ENCODE measurements at places on chromosomes 1 and 21.

- DNase-seq = no peak
Observed at GRCh38 chr21:22670148-22670547, 1671.9 kb downstream of the NCAM2 start.

DNA sequence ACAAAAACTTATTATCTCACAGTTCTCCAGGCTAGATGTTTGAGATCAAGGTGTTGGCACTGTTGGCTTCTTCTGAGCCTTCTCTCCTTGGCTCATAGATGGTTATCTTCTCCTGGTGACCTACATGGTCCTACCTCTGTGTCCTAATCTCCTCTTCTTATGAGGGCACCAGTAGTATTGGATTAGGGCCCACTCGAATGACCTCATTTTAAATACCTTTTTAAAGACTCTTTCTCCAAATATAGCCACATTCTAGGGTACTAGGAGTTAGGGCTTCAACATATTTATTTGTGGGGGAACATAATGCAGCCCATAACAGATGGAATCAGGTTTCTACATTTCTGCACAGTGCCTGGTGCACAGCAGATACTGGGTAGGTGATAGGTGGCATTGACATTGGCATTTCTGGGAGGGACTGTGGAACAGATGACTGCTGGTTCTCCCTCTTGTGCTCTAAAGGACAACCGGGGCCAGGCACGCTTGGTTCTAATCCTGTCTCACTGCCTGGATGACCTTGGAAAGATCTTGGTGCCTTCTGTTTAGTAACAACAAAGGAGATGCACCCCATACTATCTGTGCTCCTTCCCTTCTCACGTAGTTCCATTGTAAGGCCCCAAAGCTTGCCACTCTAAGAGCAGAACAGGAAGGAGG lies 140.3 kb downstream of the PLPP3 start:
- no peak for DNase-seq

DNA sequence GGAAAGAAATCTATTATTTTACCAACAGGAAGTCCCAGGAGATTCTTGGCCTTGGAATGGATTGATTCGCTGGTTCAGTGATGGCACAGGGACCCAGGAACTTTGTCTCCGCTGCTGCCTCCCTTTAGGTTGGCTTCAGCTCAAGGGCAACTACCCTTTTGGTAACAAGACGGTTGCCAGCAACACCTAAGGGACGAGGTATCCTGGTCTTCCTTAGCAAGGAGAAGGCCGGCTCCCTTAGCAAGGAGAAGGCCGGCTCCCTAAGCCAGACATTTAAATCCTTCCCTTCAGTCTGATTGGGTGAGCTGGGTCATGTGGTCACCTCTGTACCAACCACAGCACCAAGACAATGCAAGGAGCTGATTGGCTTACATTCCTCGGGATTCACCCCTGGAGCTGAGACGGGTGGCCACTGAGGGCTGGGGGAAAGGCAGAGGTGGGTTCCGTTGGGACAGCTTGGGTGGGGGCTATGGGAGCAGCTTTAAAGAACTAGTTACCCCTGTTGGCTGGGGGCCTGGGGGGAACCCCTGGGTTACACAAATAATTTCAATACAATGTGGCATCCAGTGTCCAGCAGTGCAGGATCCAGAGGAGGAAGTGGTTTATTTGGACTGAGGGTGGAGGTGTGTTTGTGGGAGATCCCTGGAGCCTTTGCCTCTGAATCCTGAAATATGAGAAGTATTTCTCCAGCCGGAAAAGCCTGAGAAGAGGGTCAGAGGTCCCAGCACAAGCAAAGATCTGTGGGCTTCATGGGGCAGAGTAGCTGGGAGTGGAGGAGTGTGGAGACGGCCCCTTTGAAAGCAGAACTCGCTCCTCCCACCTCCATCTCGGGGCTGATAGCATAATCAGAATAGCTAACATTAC lies 20.7 kb upstream of the CLIC4 start:
- no peak for DNase-seq

DNA sequence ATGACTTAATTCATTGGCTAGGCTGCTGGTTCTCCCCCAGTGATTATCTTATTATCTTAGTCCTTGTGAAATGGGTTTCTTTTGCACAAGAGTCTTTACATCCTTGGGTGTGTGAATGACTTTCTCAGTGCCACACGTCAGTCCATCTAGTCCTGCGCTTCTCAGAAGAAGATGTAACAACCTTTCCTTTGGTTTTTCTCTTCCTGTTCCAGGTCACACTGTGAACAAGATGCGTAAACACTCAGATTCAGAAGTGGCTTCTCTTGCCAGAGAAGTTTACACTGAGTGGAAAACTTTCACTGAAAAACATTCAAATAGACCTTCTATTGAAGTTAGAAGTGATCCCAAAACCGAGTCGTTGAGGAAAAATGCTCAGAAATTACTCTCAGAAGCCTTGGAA lies 35.0 kb downstream of the TCEANC2 start:
- no peak for DNase-seq

DNA sequence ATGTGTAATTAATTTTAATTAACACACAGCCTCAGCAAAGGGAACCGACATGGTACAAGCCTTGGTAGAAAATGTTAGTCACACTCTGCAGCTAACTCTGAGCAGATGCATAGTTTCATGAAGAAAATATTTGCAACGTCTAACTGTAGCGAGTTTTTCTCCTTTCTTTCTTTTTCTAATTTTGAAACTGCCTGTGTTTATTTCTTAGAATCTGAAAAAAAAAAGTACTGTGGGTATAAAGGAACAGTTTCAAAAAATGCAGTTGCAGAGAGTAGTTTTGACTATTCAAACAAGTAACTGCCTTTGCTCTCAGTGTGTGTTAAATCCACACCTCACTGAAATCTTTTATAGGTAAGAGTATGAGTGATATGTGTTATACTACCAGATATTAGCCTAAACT lies 149.9 kb upstream of the C1orf105 start:
- DNase-seq = no peak

GRCh38 chr1:47491341-47491753 lies 53.5 kb downstream of the FOXD2 start:
- DNase-seq = no peak

GRCh38 chr1:20483833-20484518 lies 2.0 kb downstream of the CAMK2N1 start:
- DNase-seq = no peak

GRCh38 chr1:230896779-230897178 lies 28.5 kb upstream of the C1orf198 start:
- no peak for DNase-seq

GRCh38 chr1:105544475-105544874 lies 1512.0 kb upstream of the PRMT6 start:
- DNase-seq = no peak

DNA sequence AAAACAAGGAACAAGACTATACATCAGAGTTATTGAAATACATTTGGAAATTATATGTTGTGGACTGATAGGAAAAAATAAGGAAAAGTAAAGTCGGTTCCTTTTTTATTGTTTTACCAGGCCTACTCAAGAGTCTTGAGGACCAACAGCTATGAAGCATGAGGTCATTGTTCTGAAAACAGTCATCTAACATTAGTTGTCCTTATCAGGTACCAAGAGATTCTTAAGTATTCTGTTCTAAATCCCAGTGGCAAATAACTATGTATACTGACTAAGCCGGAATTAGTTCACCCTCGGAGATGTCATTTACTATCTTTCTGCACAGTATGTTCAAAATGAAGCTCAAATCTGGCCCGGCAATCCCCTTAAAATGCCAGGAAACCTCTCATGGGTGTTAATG lies 585 bp downstream of the ADGRL4 start:
- DNase-seq = no peak

- DNase-seq = no peak
Observed at GRCh38 chr1:177077006-177077405, 87.5 kb downstream of the ASTN1 start.

DNA sequence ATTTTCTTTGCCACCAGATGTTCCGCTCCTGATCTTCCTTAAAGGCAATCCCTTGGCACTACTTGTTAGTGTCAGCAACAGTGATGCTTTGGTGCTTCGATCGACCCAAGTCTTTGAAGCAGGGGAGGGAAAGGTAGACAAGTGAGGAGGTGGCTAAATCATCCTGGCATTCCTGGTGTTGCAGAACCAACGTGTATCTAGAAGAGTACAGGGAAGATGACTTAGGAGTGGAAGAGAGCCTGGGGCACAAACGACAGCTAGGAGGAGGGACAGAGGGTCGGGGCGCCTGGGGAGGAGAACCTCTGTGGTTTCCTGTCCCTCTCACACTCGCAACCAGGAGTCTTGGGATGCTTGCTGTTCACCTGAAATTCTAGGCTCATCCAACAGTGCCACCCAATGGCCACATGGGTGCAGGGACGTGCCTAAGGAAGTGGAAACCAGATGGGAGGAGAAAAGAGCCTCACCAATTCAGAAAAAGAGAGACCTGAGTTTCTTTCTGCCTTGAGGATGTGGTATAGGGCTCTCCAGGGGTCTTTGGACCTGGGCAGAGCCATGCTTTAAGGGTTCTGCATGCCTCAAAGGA lies 9.5 kb upstream of the KCNA2 start:
- DNase-seq = peak; percentile 63

DNA sequence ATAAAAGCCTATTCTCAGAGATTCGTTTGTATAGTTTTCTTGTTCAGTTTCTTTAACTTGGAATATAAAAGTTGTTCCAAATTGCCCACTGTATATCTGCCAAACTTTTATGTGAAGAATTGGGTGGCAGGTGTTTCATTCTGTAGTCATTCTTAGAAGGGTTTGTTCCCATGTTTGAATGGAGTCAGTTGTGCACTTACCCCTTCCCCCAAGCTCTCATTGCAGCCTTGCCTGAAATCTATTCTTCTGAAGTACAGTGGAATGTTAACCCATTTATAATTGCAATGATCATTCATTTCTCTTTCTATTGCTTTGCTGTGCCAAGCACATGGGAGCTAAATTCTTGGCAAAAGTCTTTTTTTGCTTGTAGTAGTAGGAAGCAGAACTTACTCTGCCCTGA lies 375.3 kb upstream of the C1orf87 start:
- DNase-seq = no peak

DNA sequence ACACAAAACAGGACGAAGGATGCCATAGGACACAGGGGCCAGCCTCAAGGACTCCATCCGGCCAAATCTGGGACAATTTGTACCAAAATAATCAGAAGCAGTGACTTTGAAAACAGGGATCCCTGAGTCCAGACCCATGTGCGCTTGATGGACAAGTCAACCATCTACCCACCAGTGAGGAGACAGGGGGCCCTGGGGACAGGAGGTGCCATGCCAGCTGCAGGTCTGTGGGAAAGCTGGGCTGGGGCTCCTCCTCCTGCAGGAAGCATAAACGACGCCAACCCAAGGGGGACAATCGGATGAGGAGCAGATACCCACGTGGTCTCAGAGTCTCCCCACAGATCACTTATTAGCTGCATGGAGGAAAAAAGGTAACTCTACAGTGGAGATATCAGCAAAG lies 50.6 kb downstream of the NPHP4 start:
- no peak for DNase-seq

GRCh38 chr21:20443558-20444155 lies 554.6 kb upstream of the NCAM2 start:
- DNase-seq = no peak

GRCh38 chr1:230073371-230074035 lies 6.5 kb downstream of the GALNT2 start:
- no peak for DNase-seq

DNA sequence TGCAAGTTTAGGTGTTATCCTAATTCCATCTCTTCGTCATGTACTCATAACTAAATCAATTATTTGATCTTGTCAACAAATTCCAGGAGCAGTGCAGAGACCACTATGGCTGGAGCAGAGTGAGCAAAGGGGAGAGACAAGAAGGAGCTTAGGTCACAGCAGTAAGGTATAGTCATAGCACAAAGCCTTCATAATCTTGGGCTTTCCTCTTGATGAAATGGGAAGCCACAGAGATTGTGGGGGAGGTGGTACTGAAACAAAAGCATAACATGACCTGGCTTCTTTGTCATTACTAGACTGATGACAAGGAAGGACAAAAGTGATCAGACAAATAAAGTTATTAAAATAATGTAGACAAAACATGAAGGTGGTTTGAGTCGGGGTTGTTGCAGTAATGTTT lies 60.1 kb upstream of the PTGS2 start:
- DNase-seq = no peak

DNA sequence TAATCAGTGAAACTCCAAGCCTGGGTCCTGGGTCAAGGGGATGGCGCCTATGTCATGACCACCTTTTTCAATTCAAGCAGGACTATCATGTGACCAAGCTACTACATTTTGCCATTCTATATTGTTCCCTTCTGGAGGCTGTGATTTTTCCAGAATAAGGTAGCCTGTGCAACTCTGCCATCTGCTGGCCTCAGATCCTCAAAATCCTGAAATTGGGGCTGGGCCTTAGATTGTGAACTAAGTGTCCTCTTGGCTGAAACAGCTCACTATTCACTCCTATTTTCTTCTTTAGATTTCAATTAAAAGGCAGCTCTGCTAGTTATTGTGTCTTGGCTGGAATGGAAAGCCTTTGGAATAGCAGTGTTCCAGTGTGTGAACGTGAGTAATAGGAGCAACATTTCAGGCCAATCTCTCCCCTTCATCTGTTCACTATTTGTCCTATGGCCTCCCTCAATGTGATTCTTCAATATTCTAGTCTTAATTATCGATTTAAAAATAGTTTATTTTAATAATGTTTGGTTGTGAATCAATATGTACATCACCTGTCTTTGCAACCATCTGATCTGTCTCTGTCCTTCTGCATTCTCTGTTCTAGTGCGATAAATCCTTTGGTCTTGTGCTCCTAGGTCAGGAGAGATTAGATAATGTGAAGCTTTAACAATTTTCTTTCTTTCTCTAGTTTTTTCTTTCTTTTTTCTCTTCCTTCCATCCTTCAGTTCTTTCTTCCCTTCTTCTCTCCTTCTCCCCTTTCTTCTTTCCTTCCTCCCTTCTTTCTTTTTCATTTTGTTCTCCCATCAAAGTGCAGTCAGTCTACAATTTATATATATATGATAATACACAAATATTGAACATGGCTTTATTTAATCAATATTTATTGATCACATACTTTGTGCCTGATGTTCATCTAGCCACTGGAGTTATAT lies 69.8 kb downstream of the CR1 start:
- DNase-seq = no peak

DNA sequence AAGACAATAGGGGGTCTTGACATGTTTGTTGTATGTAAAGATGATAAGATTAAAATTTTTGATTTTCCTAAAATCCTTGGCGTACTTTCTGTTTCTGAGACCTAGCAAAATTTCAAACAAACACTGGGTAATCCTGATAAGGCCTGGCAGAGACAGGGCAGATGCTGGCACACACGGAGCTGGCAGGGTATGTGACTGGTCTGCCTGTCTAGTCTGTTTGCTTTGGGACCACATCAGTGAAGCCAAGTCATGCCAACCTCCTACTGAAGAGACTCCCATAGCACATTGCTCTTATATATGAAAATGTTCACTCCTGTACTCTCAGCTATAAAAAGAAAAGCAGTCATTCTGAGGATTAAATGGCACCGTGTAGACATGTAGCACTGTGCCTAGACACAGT lies 14.1 kb downstream of the TOR3A start:
- DNase-seq = no peak

DNA sequence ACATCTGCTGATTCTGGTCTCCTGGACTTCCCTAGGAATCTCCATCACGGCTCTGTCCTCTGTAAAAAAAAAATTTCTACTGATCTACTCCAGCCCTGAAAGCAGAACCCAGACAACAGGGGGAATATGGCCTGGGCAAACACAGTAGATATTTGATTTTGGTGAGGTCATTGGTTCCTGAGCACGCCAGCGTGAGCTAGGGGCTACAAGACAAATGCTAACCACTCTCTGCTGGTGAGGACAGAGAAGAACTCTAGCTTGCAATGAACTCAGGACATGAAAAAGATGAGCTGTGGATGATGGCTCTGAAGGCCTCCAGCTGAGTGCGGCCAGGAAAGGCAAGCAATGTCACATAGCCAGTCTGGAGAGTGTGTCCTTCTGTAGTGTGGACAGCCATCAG lies 17.2 kb upstream of the FYB2 start:
- DNase-seq = no peak

- no peak for DNase-seq
Observed at GRCh38 chr1:155185783-155186066, 12.1 kb downstream of the TRIM46 start.

Measured in CD4-positive, alpha-beta T cell treated with Interleukin-4 for 1 hour (primary cell).